ENCODE measurements at places on chromosomes 2 and 18.

- DNase-seq: no peak
Observed at GRCh38 chr2:227706859-227707258, 11.0 kb downstream of the SLC19A3 start.

DNA sequence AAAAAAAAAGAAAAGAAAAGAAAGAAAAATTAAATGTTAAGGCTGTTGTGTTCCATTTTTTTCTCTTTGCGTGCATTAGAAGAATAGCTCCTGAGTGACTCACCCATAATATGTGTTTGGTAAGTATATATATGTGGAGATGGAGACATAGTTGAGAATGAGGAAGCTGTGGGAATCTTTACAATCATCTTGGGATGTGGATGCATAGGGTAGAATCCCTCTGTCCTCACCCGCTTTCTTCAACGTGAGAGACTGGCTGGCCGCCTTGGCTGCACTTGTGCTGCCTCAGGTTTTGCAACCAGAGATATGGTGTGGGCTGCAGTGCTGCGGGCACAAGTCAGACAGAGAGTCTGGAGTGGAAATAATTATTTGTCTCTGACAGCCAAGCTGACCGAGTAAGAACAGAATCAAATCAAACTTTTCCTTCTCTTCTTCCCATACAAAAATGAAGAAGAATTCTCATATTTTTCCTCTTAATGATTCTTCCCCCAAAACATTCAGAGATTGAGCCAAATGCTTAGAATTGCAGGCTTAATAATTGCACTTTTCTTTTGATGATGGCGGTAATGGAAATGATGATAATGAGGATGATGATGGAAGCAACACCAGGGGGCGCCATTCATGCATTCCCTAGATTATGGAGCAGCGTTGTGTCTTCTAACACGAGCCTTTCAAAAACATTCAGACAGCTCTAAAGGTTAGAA is 48.5 kb downstream of the SERPINB7 start:
- no peak for DNase-seq

GRCh38 chr2:218622606-218623365 is 15.1 kb downstream of the PLCD4 start:
- DNase-seq: no peak

DNA sequence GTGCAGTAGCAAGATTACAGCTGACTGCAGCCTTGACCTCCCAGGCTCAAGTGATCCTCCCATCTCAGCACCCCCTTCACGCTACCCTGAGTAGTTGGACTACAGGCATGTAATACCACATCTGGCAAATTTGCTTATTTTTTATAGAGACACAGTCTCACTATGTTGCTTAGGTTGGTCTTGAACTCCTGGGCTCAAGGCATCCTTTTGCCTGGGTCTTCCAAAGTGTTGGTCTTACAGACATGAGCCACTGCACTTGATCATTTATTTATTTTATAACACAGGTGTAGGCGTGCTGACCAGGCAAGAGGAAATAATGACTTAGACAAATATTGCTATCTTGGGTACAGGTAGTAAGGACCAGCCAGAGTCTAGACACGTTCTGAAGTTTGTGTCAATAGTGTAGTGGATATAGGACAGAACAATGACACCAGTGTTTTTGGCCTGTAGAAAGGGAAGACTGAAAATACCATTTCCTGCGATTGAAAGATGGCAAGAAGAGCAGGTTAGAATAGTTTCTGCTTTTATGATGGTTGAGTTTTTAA is 71.0 kb upstream of the THUMPD2 start:
- no peak for DNase-seq

DNA sequence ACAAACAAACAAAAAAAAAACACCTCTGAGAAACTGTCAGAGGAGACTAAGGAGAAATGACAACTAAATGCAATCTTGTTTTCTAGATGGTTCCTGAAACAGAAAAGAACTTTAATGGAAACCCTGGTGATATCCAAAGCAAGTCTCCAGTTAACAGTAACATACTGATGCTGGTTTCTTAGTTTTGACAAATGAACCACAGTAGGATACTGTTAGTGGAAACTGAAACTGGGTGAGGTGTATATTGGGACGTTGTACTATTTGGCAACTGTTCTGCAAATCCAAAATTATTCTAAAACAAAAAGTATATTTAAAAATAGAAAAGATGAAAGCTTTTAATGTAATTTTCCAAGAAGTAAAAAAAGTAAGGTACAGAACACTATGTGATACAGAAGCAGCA is 11.4 kb downstream of the SESTD1 start:
- no peak for DNase-seq

GRCh38 chr2:54871457-54872107 is 148.1 kb downstream of the EML6 start:
- DNase-seq: no peak

DNA sequence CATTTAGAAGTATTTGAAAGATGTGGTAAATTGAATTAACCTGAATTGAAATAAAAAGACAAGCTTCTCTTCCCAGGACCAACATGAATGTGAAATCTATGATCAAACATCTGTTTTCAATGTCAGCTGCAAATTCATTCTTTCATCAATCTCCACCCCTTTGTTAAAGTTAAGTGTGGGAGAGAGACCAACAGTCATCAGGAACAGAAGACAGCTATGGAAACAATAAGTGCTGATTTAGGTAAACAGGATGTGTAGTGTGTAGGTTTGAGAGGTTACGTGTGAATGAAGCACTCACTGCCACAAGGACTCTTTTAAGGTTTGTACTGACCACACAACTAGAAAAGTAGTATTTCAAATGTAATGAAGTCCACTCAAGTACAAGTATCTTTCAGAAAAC is 1659.8 kb upstream of the CELF4 start:
- no peak for DNase-seq

Data from anterior cingulate cortex (tissue), 58 donors.